Chondrocyte (in vitro differentiated cells): ENCODE measurements at places on chromosomes 5 and 9. TPM values are rescaled to one million over a fixed set of nuclear protein-coding genes. Genes with fewer than 3 reads are reported as not detected.

DNA sequence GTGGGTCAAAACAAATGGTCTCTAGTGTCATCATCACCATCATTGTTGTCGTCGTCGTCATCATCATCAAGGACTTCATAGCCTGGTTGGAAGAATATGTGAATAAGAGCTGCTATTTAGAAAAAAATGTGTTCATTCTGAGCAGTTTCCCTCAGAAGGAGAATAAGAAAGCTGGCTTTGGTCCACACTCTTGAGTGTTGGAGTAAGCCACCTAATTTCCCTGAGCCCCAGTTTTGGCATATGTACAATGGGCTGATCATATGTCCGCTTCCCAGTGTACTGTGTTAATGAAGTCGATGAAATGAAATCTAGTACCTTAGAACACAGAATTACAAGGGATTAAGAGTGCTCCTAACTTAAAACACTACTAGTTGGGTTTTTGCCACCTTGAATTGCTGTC is 545.5 kb downstream of the CCDC171 start:
- DNase-seq: no peak

The EIF4E1B gene
- total RNA-seq: not detected in 3 replicates

The GRIN3A gene
- total RNA-seq: not detected in 3 replicates

The MCIDAS gene
- 0.15 TPM in 1 of 3 replicates, not detected in the others for total RNA-seq
